ENCODE measurements at places on chromosomes 1 and 21.

DNA sequence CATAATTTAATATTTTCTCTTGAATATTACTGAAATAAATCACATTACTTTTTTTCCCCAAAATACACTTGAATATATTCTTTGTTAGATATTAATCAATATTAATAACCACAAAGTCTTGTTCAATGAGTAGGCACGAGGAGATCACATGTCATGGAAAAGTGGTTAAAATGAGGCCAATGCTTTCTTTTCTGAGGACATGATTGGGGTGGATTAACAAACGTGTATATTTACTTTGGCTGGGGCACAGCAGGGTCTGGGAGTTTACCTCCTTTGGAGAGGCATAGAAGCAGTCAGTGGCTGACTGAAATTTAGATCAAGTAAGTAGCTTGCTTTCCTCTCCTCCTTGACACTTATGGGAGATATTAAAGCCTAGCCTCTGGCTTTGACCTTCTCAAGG, 664.3 kb upstream of the B3GALT2 start:
- DNase-seq = no peak

- no peak for DNase-seq
Measured at GRCh38 chr21:14547834-14548513, 1.9 kb upstream of the SAMSN1 start.

DNA sequence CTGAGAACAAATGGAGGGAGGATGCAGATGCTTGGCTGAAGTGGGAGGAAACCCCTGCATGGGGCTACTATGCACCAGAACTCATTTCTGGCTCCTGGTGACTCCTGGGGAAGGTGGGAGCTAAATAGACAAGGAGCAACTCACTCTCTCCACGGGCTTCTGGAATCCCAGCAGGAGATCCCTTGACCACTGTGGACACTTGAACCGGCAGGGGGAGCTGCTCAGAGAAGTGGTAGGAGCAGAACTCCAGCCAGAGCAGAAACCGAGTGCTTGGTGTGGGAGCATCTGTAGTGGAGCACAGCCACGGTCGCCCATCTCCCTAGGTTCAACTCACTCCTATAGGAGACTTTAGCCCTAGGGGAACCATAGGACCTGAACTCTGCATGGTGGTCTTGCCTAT, 205.6 kb upstream of the GJB5 start:
- no peak for DNase-seq

DNA sequence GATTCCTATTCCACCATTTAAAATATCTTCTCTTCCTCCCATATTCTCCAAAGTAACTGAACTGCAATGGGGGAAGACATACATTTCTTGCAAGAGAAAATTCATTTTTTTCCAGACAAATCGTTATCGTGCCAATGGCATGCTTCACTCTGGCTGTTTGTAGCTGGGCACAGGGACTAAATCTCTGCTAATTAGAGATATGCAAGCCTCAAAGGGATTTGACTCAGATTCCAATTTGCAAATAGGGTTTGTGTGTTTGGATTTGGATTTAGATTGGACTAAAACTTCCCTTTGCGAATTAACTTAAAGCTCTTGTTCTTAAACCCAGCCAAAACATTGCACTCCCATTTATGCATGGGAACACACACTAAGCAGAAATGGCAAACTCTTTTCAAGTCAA, 276.2 kb upstream of the DUSP10 start:
- DNase-seq = no peak

- no peak for DNase-seq
Measured at GRCh38 chr1:30417001-30417700, 306.2 kb downstream of the MATN1 start.

DNA sequence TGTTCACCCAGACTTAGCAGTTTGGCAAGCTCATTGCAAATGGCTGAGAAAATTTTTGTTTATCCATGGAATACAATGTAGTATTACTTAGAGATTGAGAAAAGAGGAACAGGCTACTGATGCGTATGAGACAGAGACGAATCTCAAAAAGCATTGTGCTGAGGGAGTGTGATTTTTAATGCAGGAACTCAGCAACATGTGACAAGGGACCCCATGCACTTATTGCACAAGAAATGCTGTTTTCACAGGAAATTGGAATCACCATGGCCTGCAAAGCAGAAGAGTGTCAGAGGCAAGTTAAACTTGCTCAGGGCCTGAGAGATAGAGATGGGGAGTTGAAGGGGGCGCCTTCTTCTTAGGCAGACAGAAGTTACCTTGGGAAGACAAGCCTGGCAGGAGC, 32.6 kb upstream of the TLR5 start:
- peak; percentile 28 for DNase-seq

DNA sequence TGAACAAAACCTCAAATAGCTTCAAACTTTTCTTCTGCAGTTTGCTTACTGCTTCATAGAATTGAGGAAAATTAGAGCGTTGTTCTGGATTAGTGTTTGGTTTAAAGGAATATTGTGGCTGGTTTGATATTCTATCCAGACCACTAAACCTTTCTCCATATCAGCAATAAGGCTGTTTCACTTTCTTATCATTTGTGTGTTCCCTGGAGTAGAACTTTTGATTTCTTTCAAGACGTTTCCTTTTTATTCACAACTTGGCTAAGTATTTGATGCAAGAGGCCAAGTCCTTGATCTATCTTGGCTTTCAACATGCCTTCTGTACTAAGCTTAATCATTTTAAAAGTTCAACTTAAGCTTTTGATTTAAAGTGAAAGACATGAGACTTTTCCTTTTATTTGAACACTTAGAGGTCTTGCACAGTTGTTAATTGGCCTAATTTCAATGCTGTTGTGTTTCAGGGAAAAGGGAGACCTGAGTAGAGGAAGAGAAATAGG, 359.1 kb downstream of the S1PR1 start:
- no peak for DNase-seq

DNA sequence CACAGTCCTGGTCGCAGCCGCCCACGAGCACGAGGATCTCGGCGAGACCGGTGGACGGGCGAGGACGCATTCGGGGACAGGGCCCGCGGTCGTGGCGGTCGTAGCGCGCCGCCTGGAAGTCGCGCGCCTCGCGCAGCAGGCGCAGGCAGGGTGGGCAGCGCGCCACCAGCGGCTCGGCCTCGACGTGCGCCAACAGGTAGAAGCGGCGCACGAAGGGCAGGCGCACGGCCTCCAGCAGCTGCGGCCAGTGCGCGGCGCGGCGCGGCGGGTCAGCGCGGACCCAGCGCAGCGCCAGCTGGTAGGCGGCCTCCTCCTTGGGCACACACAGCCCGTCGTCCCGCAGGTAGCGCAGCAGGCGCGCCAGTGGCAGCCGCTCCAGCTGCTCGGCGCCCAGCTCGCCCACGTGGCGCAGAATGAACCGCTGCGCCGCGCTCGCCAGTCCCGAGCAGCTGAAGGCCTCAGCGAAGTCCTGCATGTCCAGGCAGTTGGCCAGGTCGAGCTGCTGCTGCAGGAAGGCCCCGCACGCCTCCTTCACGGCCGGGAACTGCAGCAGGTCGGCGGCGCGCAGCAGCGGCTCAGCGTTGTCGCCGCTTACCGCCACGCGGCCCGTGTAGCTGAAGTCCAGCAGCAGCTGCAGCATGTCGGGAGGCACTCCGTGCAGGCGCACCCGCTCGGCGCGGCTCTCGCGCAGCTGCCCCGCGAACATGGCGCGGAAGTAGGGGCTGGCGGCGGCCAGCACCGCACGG, 573 bp downstream of the KLHL21 start:
- DNase-seq = no peak

- DNase-seq = no peak
Measured at GRCh38 chr1:36411674-36412648, 14.3 kb upstream of the LSM10 start.

DNA sequence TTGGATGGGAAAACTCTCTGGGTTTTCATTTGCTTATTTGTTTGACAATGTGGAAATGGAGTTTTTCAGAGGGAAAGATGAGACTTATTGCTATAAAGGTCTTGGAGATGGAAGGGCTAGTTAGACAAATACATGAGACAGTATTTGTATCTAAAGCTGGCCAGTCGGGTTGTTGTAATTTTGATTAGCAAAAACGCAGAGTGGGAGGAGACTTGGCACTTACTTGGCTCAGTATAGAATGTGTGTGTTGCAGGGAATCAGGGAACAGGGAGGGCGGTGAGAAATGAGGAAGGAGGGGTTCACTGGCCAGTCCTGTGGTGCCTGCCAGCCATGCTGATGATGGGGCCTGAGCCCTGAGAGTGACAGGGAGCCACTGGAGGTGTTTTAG, 6.0 kb upstream of the FOXE3 start:
- DNase-seq = no peak

GRCh38 chr1:235156265-235156664, 4.8 kb downstream of the RBM34 start:
- no peak for DNase-seq

Data from HL-60 (cell line).